ENCODE measurements at places on chromosomes 2 and 18.

DNA sequence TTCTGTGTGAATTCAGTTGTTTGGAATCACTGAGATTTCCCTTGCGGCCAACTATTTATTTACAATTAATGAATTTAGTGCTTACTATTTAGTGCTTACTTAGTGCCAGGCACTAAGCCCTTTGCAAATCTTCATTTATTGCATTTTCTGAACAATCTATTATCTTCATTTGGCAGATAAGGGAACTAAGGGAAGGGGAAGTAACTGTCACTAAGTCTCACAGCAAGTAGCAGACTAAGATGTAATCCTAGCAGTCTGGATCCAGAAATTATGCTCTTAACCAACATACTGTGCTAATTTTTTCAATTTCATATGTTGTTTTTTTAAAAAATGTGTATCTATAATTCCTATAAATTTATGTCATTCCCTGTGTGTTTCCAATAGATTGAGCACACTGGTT is 214.4 kb upstream of the EPC2 start:
- DNase-seq: no peak

DNA sequence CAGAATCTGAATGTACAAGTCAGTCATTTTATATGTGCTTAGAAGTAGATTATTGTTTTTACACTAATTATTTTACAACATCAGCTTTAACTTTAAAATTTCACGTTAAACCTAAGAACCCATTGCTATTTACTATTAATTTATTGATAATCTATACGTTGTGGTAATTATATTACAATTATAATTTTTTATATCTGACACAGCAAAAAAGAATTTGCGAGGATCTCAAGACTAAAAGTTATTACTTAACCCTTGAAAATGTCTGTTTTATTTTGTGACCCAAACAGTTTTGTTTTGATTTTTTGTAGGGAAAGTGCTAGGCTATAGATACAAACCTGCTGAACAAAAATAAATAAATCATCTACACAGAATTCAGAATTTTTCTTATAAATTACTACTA is 30.3 kb downstream of the BAZ2B start:
- no peak for DNase-seq

DNA sequence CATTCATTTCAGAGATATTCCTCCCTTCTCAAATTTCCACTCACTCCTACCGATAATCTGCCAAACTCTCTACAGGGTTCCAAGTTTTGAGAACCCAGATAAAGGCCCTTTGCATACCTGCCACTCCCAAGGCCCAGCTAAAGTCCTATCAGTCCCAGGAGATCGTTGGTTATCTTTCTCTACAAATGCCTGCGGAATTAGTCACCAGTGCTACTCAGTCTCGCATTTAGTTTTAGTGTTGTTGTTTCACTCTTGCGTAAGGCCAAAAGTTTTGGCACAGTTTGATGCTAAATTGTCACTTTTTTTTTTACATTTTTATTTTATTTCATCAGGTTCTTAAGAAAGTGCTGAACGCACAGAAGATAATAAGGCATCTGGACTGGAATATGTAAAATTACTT is 29.2 kb upstream of the SETBP1 start:
- no peak for DNase-seq

DNA sequence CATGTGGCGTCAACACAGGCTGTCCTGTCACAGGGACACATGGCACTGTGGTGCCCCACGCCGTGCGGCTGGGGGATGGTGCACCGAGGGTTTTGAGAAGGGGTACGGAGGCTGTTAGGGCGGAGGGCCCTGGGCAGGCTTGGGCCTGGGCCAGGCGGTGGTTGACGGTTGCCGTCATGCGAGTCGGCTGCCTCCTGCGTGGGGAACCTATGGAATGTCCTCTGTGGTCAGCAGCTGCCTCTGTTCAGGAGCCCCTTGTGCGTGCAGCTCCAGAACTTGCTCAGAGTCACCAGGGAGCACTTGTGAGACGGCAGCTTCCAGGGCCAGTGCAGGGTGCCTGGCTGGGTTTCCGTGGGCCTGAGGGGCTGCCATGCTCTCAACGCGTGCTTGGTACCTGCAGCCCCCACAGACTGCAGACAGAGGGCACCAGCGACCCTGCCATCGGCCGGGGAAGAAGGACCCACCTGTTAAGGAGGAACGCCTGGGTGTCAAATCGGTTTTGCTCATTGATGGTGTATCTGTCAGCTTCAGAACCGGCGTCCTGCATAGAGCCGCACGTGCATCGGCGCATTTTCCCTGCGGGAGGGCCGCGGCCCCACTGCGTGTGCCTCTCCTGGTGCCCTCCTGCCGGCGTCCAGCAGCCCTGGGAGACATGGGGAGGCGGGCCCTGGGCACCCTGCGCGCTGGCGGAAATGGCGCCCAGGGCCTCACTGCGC is 10.0 kb upstream of the D2HGDH start:
- DNase-seq: no peak

- no peak for DNase-seq
Measured at GRCh38 chr2:204545861-204546735, 823 bp downstream of the PARD3B start.

DNA sequence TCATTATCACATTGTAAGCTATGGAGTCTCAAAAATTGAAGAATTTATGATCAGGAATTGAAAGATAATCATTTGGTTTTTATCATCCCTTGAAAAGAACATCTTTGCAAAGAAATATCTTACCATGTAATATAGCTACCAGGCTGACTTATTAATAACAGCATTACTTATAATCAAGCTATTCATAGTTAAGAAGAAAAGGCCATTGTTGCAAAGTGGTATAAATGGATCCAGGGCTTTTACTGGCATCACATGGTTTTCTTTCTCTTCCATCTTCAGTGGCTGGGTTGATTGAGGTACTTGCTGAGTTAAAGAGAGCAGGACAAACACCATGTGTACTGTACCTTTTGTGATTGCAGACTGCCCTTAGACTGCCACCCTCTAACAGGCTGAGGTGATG is 39.6 kb downstream of the MFSD6 start:
- DNase-seq: no peak

DNA sequence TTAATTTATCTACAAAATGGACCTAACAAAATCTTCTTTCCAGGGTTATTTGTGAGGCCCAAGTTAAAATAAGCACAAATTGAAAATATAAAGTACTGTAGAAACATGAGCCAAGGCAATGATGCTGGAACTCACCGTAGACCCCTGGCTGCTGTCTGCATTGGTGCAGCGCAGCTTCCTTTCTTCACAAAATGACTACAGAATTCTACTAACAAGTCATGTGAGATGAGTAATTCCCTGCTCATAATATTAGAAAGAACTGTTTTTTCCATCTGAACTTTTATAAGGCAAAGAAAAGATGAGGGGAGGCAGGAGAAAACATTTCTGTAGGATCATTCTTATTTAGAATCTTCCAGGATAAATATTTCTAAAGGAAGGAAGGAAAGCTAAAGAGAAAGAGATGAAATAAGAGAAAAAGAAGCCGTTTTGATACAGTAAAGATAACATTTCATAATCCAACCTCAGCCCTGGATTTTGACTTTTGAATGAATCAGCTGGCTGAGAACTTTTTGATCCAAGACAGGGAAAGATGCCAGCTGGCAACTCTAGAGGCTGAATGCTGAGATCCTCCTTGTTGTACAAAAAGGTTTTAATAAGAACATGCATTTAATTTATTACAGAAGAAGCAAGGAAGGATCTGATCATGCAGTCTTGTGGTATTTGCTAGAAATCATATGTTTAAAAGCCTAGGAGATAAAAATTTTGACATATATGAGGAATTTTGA is 183.9 kb upstream of the KLHL14 start:
- DNase-seq: no peak

DNA sequence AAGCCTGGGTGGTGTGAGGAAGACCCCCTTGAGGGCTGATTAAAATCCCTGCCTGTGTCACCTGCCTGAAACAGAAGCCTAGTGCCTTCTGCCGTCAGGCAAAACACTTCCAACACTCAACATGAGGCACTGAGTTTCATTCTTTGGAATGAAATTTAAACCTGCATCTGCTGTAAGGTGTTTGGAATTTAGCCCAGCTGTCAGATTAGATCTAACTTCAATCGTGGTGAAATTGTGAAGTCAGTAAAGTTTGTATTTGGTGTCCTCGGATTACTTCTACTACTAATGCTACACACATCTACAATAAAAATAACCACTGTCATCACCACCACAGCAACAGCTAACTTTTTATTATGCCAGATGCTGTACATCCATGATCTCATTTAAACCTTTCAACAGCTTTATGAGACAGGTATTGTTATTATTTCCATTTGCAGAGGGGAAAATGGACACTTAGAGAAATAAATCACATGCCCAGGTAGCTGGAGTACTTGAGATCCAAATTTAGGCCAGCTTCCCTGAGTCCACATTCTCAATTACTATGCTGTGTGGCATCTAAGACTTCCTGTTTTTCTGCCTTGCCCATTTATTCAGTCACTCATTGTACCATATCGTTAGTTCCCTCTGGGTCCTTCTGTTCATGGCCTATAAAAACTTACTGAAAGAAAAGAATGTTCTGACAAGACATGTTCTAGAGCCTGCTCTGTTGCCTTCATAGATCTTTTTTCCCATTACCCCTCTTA is 98.2 kb upstream of the GCFC2 start:
- no peak for DNase-seq

DNA sequence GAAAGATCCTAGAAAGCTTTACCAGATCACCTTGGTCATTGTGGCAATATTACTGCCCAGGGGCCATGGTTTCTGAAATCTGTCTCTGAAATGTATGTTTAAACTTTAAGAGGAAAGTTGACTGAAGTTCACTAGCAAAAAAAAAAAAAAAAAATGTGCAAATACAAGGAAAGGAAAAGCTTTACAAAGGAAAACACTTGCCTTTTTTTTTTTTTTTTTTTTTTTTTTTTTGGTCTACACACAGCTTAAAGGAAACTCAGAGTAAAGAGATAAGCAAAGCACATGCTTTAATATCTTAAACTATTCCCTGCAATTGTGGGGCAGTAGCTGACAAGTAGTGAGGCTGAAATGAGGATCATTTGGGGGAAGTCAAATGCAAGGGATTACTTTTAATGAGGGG is 174.2 kb upstream of the EPAS1 start:
- DNase-seq: no peak

GRCh38 chr2:233111427-233111826 is 51.3 kb downstream of the INPP5D start:
- DNase-seq: no peak

DNA sequence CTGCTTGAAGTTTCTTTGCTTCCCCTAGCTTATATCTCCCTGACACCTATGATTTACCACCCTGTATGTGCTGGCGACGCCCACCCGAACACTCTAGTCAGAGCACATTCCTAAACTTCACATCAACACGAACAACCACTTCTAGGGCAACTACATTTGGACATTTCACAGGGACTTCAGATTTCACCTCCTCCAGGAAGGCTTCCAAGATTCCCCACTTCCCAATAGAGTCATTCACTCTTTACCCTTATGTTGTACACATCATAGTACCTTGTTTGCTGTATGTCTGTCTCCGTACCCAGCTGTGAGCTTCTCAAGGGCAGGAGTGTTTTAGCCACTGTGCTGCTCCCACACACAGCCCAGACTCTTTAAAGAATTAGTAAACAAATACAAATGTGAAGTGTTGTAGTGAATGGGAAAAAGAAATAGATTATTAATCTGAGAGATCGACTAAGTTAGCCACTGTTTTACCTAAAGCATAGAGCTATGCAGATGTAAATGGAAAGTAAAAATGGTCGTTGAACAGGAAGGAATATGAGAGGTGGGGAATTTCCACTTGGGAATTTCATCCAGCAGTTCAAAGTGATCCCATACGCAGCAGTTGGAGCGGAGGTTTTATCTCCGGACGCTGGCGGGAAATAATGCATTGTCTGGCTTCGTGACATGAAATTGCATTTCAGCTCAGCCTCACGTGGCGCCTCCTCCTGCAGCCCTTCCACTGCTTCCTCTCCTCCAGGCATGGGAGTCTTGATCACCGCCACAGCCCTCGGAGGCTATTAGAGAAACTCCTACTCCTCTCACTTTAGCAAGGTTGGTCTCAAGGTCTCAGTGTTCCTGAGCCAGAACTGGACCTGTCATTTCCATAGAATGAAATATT is 233.4 kb upstream of the COPS8 start:
- DNase-seq: no peak

DNA sequence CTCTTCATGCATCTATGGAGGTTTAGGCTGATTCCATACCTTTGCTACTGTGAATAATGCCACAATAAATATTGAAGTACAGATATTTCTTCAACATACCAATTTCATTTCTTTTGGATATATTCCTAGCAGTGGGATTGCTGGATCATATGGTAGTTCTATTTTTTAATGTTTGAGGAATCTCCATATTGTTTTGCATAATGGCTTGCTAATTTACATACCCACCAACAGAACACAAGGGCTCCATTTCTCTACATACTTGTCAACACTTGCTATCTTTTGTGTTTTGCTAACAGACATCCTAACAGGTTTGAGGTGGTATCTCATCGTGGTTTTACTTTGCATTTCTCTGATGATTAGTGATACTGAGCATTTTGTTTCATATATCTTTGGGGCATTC is 253.2 kb downstream of the ZNF804A start:
- no peak for DNase-seq

DNA sequence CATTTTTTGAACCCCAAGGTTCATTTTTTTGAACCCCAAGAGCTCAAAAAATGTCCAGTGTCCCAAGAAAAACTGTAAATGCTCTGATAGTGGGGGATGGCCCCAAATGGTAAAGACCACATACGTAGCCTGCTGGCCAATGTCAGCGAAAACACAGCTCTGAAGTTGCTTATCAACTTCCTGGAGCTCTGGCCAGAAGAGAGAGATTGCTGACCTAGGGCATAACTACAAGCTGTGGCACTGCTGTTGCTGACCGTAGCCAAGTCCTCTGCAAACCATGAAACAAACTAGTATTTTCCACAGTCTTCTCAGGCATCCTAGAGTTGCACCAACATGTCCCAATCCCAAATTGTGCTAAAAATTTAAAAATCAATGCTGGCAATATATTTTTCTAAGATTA is 50.9 kb downstream of the REEP1 start:
- no peak for DNase-seq

All from stimulated activated CD4-positive, alpha-beta T cell treated with anti-CD3 and anti-CD28 coated beads, Interleukin-2, amount 100 ng/mL, for 4 hours (primary cell).